ENCODE measurements at places on chromosomes 13 and 19. TPM values are rescaled to one million over a fixed set of nuclear protein-coding genes. Genes with fewer than 3 reads are reported as not detected.

GRCh38 chr13:65264066-65264465, 1966.1 kb downstream of the PCDH9 start:
- no peak for DNase-seq

- no peak for DNase-seq
These were observed 14.6 kb downstream of the LSM4 start for GRCh38 chr19:18308051-18308947.

- no peak for DNase-seq
These were observed 12.9 kb downstream of the RANBP3 start for GRCh38 chr19:5964816-5965565.

FGF14 gene
- total RNA-seq: 0.06 TPM

DNA sequence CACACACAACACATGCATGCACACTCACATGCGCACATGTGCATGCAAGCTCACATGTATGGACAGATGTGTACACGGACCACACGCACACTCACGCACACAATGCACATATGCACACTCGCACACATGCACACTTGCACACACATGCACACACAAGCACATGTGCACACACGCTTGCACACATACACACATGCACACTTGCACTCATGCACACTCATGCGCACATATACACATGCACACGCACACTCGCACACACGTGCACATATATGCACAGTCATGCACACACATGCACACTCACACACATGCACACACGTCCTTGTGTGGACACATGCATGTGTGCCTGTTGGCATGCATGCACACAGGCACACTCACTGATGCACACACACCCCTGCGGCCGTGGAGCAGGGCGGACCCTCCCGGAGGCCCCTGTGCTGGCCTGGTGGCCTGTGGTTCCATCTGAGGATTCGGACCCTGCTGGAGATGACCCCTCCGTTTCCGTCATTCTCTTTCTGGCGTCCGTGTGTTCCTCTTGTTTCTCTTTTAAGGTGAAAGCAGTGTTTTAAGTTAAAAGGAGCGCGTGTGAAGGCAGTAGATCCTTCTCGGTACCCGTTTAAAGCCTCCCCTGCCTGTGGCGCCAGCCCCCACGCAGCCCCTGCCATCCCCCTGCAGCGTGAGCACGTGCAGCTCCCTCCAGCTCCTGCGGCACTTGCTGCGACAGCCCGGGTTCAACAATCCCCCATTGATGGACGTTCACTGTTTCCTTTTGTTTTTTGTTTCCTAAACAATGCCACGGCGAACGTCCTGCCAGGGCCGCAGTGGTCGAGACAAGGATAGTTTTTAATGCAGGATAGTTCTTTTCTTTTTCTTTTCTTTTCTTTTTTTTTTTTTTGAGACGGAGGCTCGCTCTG, 5.6 kb downstream of the NDUFS7 start:
- no peak for DNase-seq

FAM83E gene
- not detected for total RNA-seq

ZGLP1 gene
- total RNA-seq: 1.9 TPM

GRCh38 chr13:103431856-103432255, 365.6 kb upstream of the SLC10A2 start:
- DNase-seq: no peak

- DNase-seq: no peak
These were observed 725 bp downstream of the PSMD8 start for GRCh38 chr19:38375098-38375493.

TMEM150B gene
- total RNA-seq: not detected

DNA sequence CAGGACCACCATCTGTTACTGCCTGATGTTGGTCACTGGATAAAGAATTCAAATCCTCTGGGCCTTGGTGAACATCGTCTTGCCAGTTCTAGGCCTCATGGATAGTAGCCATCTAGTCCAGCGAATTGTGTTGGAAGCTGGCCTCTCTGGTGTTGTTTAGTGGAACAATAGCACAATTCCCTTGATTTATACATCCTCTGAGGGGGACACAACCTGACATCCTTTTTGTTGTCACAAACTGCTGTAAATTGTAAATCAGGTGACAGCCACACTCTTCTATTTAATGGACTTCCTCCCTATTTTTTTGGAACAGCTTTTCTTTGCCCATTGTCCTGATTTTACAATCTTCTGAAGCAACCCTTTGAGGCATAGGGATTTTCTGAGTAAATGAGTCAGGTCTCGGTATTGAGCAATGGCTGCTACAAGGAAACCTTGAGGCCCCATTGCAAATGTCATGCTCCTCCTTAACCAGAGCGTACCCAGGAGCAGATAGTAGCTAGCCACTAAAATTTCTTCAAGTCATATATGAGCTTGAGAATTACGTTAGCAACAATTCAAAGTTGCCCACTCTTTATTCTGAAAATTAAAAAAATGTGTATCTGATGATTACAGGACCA, 263.3 kb downstream of the COG6 start:
- DNase-seq: no peak

HCN2 gene
- total RNA-seq: 1.9 TPM

DNA sequence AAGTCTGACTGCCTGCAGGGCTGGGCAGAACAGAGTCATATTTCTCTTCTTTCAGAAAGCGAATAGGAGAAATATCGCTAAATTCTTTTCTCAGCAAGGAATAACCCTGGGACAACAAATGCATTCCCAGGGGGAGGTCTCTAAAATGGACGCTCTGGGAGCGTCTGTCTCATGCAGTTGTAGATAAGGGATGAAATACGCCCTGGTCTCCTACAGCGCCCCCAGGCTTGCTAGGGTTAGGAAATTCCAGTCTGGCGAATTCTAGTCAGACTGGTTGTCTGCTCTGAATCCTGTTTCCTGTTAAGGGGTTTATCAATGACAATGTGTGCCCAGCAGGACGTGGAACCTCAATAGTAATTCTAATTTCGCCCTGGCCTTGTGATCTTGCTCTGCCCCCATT, 1214.1 kb downstream of the DIAPH3 start:
- peak; percentile 1 for DNase-seq
